Stimulated activated CD8-positive, alpha-beta memory T cell treated with anti-CD3 and anti-CD28 coated beads, Interleukin-7, amount 100 ng/mL, for 24 hours (primary cell): ENCODE measurements at places on chromosomes 4 and X.

GRCh38 chr4:183252959-183253358 is 67.1 kb downstream of the CLDN22 start:
- DNase-seq, result no peak

DNA sequence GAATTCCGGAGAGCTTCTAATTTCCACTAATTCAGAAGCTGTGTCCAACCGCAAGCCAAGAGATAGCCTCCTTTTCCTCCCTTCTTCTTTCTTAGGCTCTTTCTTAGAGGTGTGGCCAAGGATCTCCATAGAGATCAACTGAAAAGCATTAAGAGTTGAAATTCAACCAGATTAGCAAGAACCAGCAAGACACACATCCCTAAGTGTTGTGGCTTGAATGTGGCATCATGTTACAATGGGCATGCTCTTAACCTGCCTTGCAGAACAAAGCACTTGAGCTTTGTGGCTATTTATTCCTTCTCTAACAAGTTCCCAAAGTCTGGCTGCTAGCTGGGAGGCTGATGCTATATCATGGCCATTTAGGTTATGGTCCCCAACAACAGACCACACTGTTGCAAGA is 10.4 kb downstream of the ANOS1 start:
- DNase-seq, result no peak

DNA sequence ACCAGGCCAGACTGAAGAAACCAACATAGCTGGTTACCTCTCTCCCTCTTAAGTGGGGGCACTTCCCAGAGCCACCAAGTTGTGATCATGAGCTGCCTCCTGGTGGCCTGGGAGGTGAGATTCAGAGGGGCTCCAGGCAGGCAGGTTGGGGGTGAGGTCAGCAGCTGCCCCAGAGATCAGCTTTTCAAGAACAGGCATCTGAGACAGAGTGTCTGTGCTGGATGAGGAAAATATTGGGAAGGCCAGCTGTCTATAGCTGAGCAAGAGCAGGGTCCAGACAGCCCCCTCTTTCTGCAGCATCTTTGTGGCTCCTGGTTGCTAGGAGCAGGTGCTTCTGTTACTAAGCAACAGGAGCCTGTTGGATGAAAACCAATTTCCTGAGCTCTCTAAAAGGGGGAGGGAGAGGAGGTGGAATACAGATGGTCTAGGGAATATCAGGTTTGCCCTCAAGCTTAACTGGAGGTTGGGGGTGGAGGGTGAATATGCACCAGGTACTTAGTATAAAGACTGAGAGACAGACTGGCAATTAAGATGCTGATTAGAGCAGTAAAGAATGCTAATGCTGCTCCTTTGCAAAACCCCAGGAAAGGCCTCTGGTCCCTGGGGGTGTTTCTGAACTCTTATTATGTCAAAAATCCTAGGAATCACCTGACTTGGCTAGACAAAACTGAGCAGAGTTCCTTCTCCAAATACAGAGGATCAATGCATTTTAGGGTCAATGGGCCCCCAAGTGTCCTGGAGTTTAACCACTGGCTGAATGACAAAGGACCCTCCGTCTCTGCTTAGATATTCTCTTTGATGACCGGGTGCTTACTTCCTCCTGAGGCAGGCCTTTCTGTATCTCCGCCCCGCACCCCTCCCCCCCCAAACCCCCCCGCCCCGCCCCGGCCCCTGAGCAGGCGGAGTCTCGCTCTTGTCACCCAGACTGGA is 21.4 kb downstream of the ZCCHC13 start:
- no peak for DNase-seq

DNA sequence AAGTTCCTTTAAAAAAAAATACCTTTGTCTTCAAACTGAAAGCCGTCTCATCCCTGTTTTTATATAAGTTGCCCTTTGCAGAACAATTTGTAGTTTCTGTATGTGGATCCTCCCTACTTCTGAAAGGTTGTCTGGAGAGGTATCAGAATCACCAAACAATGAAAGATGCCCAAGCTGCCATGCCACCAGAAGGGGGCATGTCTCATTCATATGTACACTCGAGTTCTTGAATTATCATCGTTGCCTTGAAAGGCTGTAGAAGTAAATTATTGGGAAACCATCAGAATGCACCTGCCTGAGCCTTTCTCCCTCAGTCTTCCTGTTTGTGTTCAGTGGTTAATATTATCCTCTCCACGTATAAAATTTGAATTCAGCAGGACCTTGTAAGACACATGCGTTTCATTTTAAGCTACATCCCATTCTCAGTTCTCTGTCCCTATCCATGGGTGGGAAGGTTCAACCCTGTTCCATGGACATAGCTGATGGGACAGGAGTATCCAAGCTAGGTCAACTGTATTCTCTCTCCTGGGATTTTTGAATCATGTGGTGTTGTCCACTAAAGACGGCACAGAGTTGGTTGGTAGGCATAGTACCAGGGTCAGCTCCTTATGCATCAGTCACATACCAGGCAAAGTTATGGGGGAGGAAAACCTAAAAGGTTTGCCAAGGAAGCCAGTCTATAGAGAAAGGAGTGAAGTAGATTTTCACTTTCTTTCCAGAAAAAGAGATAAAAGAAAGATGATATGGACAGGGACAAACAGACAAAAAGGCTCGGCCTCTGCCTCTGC is 24.0 kb downstream of the GALNT7 start:
- DNase-seq, result no peak

DNA sequence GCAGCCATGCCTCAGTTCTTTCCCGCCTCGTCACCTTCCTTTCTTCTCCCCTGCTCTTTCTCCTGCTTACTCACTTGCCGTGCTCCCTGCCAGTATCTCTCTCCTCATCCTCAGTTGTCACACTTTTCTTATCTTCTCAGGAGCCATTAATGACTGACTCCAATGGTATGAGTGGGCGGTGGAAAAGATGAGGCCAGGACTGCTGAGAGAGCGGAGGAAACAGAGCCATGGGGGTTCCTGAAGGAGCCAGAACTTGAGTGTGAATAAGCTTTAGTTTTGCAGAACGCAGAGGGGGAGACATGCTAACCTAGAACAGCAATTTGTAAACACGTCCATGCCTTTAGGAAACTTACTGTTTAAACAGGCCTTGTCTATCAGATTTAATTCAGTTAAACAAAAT is 126.5 kb downstream of the CHIC2 start:
- DNase-seq, result no peak

- DNase-seq, result no peak
Measured at GRCh38 chr4:173177232-173177631, 8.6 kb downstream of the GALNT7 start.

GRCh38 chr4:26048950-26049349 is 134.9 kb downstream of the SMIM20 start:
- no peak for DNase-seq

DNA sequence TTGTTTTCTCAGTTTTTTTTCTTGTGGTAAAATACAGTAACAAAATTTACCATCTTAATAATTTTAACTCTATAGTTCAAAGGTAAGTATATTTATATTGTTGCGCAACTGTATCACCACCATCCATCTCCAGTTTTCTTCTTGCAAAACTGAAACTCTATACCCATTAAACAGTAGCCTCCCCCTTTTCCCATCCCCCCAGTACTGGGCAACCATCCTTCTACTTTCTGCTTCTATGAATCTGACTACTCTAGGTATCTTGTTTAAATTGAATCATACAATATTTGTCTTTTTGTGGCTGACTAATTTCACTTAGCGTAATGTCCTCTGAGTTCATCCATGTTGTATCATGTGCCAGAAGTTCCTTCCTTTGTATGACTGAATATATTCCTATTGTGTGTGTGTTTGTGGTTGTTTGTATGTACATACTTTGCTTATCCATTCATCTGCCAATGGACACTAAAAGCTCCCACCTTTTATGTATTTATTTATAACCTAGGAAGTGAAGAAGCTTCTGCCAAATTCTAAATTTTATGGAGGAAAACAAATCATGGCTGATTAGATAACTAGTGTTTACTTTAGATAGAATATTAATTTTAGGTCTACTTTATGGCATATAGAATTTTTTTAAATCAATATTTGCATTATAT is 10.0 kb downstream of the ABHD18 start:
- DNase-seq, result no peak

DNA sequence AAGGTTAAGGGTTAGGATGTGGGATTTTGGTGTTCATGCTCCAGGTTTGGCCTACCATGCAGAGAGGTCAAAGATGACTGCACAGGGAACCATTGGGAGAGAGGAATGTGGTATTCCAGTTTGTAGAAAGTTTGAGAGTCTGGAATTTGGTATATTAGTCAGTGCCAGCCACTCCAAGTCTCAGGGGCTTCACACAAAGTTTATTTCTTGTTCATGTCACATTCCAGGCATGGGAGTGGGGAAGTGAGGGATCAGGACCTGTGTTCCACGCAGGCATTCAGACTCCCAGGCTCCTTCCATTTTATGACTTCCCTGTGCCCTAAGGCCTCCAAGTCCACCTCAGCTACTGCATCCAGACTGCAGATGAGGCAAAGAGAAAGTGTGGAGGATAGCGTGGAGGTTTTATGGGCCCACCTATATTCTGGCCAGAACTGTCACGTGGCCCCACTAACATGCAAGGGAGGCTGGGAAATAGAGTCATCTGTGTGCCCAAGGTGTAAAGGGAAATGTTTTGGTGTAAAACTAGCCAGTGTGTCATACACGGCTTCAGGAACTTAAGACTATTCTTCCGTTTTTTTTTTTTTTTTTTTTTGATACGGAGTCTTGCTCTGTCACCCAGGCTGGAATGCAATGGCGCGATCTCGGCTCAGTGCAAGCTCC is 140.6 kb upstream of the SCML1 start:
- no peak for DNase-seq

DNA sequence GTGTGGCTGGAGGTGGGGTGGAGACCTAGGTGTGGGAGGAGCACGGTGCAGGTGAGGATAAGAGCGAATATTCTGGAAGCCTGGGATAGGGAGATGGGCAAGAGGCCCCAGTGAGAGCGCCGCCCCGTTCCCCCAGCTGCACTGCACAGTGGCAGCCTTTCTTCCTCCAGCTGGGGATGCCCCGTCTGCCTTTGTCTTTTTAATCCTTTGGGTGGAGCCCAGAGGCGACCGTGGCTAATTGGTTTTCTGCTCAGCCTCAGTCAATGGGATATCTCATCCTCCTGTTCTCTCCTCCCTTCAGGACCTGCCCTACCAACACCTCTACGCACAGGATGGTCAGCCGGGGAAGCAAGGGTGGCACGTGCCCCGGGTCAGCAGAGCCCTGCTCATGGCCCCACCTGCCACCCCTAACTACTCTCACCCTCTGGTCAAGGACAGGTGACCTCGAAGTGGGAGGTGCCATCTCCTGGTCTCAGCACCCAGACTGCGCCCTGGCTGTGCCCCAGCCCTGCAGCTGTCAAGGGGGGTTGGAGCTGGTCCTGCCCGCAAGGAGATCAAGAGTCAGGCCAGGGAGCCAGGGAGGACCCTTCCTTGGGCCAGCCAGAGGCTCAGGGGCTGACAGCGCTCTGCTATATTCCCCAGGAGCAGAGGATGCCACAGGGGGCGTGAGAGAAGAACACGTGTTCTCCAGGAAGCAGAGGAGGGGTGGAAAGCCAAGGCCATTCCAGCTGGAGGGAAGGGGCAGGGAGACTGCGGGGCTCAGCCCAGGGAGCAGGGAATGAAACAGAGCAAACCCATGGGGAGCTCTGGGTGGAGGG is 64.0 kb downstream of the ADRA2C start:
- DNase-seq, result no peak

GRCh38 chr4:165982934-165983333 is 109.9 kb downstream of the TLL1 start:
- DNase-seq, result no peak

- no peak for DNase-seq
Measured at GRCh38 chr4:2092669-2093053, 33.5 kb downstream of the NAT8L start.
